ENCODE measurements at places on chromosomes 7 and 10. TPM values are rescaled to one million over a fixed set of nuclear protein-coding genes. Genes with fewer than 3 reads are reported as not detected.

- DNase-seq, result no peak
These were observed 175.3 kb downstream of the MBL2 start for GRCh38 chr10:52597189-52597863.

- no peak for DNase-seq
These were observed 100.7 kb upstream of the DKK1 start for GRCh38 chr10:52213321-52213752.

DNA sequence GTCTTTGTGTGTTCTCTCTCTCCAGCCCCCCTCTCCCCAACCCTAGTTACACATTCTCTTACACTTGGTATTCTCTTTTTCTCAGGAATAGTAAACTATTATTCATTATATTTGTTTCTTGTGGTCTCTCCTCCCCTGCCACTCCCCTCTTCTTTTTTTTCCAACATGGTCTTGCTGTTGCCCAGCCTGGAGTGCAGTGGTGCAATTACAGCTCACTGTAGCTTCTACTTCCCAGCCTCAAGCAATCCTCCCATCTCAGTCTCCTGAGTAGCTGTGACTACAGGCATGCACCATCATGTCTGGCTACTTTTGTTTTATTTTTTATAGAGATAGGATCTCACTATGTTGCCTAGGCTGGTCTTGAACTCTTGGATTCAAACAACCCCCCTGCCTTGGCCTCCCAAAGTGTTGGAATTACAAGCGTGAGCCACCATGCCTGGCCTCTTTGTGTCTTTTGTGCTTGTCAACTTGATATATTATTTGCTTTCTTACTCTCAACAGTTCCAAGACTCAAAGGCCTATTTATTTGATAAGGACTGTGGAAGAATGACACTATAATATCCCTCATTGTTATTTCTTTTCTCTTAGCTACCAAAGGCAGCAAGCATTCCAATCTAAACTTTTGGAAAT, 66.9 kb downstream of the MLLT10 start:
- DNase-seq, result no peak

BRAT1 gene
- total RNA-seq, result 22.0 TPM

- no peak for DNase-seq
These were observed 162.9 kb downstream of the CREB5 start for GRCh38 chr7:28575241-28575643.

DNA sequence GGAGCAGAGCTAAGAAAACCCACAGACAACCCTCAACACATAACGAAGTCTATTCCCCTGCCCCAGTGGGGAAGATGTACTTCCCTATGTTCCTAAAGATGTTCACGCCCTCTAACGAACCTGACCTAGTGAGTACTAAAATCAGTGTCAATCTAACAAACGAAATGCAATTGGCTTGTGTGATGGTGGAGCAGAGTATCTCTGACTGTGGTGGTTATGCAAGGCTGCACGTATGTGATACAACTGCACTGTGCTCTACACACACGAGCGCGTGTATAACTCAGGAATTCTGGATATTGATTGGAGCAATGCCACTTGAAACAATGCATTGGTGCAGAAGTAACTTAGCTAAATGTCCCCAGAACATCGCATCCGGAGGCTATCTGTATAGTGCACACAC, 1.3 kb downstream of the ANKRD16 start:
- DNase-seq, result no peak

SRRM3 gene
- 2.9 TPM for total RNA-seq

TRIM73 gene
- 8.7 TPM for total RNA-seq

WEE2 gene
- total RNA-seq, result not detected

DGKB gene
- 3.6 TPM for total RNA-seq

OR2A5 gene
- not detected for total RNA-seq

Measured in sciatic nerve (tissue), 2 donors.